Skeletal muscle cell (primary cell): ENCODE measurements at places on chromosomes 6 and 20.

GRCh38 chr20:35511814-35512420 lies 17.5 kb downstream of the C20orf173 start:
- DNase-seq: no peak

- DNase-seq: no peak
Observed at GRCh38 chr6:127762284-127762683, 138.6 kb downstream of the THEMIS start.

- DNase-seq: no peak
Observed at GRCh38 chr6:387293-387741, 4.2 kb upstream of the IRF4 start.

DNA sequence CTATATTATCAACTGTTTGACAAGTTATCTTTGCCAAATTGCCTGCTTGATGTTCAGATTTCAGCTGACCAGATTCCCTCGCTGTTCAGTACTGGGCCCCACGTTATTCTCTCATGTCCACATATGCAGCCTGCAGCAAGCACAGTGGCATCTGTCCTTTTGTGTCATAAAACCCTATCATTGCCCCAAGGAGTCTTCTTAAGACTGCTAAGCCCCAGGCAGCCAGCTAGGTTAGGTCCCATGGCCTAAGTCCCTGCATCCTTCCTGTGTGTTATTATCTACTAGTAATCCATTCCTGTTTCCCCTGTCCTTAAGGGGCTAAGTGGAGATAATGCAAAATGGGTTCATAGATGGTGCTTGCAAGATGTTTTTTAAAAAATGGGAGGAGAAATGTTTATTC lies 7.2 kb downstream of the KDM1B start:
- no peak for DNase-seq

GRCh38 chr6:168407842-168408241 lies 33.1 kb upstream of the SMOC2 start:
- DNase-seq: no peak

- DNase-seq: no peak
Observed at GRCh38 chr6:49555951-49556350, 5.5 kb downstream of the C6orf141 start.

- DNase-seq: no peak
Observed at GRCh38 chr6:99233219-99233618, 116.3 kb downstream of the FAXC start.

DNA sequence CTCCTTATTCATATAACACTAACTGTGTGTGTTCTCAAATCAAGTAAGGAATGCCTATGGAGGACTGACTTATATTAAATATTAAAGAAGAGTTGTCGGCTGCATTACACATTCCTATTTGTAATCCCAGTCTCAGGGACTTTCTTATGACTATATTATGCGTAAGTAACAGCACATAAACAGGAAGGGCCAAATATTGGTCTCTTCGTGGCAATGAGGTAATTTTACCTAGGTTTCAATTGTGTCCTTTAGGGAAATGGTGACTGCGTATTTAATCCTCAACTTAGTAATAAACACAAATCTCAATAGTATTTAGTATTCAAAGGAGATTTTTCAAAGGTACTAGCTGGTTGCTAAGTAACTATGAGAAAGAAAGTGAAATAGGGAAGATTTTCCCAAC lies 22.8 kb upstream of the EPM2A start:
- no peak for DNase-seq

- no peak for DNase-seq
Observed at GRCh38 chr6:108955329-108955949, 107.2 kb downstream of the ARMC2 start.

DNA sequence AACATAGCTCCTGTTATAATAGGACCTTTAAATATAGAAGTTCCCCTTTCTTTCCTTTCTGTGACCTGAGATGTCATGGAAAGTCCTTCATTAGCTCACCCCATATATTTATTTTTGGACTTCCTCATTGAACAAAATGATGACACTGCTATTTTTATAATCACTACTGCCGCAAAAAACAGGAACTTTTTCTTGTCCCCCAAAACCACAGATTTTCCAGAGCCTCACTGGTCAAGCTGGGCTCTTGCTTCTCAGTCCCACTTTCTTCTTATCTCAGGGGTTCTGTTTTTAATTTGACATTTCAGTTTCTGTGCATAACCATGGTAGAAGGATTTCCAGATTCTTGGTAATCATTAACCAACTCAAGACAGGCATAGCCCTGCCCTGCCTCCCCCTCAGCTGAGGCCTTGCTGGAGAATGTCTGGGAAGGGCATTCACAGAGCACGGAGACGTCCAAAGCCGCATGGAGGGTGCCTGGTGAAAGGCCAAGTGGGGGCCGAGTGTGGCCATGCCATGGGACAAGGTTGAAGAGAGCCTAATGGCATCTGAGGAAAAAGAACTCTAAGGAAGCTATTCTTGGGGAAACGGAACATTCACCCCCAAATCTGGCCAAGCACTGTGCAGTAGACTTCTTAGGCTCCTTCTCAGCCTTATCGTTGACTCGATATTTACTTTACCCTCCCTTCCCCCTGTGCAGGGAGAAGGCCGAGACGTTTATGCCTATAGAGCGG lies 73.7 kb downstream of the EDN1 start:
- no peak for DNase-seq

DNA sequence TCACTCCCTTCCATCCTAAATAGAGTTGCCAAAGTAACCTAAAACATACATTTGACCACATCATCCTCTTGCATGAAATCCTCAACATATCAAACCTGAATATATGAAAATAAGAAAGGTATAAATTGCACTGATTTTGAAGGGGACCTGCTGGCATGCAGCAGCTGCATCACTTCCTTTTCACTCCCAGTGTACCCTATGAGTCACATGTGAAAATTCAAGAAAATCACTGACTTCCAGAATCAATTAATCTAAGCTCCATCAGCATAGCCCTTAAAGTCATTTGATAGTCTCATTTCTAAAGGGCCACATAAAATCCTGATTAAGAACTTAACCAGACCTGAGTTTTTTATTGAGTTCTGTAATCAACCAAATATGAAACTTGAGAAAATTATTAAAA lies 24.3 kb downstream of the SNX14 start:
- DNase-seq: no peak

GRCh38 chr6:125944896-125945295 lies 11.7 kb upstream of the HINT3 start:
- DNase-seq: no peak

DNA sequence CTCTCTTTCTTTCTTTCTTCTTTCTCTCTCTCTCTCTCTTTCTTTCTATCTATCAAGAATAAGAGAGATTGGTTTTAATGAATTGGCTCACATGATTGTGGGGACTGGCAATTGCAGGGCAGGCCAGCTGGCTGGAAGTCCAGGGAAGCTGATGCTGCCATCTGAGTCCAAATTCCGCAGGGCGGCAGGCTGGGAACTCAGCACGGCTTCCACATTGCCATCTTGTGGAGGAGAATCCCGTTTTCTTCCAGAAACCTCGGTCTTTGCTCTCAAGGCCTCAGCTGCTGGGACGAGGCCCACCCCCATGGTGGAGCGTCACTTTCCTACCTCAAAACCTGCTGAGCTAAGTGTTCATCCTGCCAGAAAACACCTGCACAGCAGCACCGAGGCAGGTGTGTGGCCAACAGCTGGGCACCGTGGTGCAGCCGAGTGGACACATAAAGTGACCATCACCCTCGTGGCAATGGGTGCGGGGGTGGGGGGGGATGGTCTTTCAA lies 58.8 kb upstream of the SLCO4A1 start:
- DNase-seq: no peak

GRCh38 chr20:45235995-45236394 lies 14.8 kb downstream of the SEMG2 start:
- no peak for DNase-seq

DNA sequence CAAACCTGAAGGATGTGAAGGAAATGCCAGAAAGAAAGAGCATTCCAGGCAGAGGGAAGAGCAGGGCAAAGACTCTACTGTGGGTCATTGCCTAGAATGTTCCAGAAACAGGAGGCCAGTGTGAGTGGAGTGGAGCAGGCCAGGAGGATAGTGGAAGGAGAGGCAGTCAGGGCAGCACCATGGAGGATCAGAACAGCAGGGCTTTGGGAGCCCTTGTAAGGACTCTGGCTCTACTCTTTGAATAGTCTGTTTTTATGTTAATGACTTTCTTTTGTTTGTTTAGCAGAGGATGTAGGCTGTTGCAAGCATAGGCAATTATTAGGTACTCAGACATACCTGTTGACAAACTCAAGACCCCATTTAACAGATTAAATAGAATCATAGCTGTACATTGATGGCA lies 23.6 kb upstream of the FBXL4 start:
- DNase-seq: no peak

DNA sequence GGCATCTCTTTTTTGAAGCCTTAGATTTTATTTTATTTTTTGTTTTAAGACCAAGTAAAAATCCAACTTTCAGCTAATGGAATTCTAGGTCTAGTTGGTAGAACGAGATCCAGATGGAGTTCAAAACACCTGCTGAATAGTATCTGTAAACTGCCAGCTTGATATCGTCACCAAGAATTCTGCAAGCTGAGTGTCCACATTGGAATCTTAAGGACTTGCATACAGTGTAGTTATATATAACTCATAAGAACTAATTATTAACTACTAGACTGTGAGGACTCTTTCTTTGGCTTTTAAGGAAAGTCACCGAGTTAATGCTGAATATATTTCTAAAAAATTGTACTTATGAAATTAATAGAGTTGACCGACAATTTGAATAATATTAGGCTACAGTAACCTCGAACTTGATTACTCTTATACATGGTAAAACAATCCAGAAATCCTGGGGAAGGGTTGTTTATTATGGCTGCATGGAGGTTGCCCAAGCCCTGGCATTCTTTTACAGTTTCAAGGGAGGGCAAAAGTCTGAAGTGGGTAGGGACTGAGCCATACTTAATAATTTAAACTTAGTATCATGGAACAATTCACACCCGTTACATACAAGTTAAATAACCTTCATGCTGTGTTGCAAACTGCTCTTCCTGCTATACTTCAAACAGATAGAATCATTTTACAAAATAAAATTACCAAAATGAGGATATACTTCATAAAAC lies 553.9 kb downstream of the PTPRT start:
- DNase-seq: no peak

- DNase-seq: peak; percentile 77
Observed at GRCh38 chr6:84867521-84867920, 103.1 kb upstream of the TBX18 start.

GRCh38 chr6:44430326-44430725 lies 42.8 kb downstream of the CDC5L start:
- peak; percentile 29 for DNase-seq

- peak; percentile 86 for DNase-seq
Observed at GRCh38 chr20:41232973-41233926, 84.3 kb downstream of the ZHX3 start.

- DNase-seq: no peak
Observed at GRCh38 chr6:40183902-40184301, 249.6 kb upstream of the MOCS1 start.

DNA sequence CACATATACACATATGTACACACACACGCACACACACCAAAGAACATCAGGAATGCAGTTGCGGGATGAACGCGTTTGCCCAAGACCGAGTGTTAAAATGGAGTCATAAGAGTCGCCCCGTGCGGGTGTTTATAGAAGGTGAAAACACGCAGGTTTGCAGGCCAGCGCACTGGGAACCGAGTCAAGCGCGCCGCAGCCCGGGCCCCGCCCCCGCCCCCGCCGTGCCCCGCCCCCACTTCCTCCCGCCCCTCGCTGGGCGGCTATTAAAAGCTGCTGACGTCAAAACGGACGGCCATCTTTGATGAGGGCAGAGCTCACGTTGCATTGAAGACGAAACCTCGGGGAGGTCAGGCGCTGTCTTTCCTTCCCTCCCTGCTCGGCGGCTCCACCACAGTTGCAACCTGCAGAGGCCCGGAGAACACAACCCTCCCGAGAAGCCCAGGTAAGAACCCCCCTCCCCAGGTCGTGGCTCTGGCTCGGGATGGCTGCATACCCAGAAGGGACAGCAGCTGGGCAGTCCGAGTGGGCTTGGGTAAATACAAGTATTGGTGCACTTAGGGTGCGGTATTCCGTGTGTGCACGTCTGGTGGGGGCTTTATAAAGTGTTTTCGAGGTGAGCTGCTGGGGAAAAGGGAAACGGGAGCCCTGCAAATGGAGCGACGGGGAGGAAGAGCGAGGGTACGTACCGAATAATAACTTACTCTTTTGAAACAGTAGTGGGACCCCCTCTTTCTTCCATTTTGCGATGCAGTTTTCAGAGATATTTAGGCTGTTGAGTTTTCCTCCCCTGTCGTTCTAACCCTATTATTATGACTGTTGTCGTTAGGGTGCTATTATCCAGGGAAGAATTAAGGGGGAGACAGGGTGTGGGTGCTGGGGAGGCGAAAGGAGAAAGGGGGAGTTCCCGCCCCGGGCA lies at the start of gene SNAP25:
Gene SNAP25 (plus strand): TSS at position 295 of the 916 bp plus-strand sequence. CDS start 56,662 bp downstream, outside the sequence.
- DNase-seq: peak; percentile 60

DNA sequence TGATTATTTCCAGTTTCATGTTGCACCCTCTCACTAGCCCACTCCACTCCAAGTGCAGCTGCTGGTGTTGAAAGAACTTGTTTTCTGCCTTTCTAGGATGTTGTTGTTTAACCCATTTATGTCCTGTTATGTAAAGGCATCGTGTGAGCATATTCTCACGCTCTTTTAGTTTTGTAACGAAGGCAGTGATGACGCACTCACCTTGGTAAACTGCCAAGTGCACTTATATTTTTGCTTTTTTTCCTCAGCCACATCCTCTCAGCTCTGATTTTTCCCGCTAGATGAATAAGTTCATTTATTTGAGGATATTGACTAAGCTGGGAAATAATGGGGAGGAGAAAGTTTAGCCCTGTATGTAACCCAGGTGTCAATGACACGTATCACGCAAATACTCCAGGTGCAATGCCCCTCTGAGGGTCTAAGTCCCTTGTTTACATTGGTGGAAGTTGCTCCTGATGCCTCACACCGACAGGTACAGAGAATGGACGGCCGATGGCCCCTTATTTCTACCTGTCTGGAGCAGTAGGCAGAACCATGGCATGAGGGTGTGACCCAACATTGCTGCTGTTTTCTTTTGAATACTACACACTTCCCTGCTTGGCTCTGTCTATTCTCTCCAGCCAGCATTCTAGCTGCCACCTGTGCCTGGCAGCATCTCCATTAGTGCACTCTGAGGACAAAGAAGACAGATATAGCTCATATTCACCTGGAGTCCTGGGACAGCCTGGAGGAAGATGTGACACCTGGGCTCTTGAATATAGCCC lies 132.7 kb upstream of the SLC24A3 start:
- DNase-seq: no peak

GRCh38 chr6:129575378-129576118 lies 134.4 kb downstream of the ARHGAP18 start:
- no peak for DNase-seq

DNA sequence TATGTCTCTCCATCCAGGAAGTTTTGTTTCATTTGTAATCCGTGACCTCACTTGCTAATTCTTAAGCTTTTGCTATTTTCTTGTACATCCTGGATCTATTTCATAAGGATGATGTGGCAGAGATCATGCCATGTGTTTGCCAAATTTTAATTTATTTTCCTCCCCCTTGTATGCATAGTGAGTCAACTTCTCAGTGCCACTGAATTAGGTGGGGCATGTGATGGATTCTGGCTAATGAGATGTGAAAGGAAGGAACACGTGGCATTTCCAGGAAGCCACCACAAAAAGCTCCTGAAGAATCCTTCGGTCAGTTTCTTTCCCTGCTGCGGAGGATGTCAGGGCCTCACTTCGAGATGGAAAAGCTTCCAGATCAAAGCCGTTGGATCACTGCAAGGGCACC lies 86.2 kb upstream of the PRL start:
- DNase-seq: no peak

- DNase-seq: no peak
Observed at GRCh38 chr6:159033160-159034049, 11.4 kb downstream of the TAGAP start.
